GM04504 (cell line): ENCODE measurements at places on chromosomes 7 and 10.

DNA sequence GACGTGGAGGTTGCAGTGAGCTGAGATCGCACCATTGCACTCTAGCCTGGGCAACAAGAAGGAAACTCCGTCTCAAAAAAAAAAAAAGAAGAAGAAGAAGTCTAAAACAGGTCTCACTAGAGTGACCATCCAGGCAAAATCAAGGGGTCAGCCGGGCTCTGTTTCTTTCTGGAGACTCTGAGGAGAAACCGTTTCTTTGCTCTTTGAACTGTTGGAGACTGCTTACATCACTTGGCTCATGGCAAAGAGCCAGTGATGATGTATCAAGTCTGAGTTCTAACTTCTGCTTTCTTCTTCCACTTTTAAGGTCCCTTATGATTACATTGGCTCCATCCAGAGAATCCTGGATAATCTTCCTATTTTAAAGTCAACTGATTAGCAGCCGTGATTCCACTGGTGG is 306.8 kb downstream of the WDR11 start:
- no peak for DNase-seq

DNA sequence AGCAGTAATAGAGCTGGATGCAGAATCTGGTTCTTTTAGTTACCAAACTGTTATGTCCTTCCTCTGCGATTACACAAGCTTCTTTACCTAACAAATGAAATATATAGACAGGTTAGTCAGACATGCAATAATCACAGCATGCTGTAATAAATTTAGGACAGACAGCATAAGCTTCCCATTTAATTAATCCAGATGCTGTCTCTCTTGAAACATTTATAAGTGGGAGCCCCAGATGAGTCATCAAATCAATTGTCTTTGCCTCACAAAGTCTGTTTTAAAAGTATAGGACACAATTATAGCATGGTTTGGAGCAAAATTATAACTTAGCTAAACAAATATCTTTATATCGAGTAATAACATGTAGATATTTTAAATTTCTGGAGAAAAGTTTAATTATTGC is 1.6 kb downstream of the CDNF start:
- DNase-seq: no peak

GRCh38 chr10:50417486-50417885 is 166.2 kb upstream of the ASAH2 start:
- no peak for DNase-seq

- no peak for DNase-seq
These were observed 71.8 kb downstream of the SGCE start for GRCh38 chr7:94584113-94584512.

- peak; percentile 24 for DNase-seq
These were observed 45.4 kb upstream of the MBL2 start for GRCh38 chr10:52818019-52818418.

DNA sequence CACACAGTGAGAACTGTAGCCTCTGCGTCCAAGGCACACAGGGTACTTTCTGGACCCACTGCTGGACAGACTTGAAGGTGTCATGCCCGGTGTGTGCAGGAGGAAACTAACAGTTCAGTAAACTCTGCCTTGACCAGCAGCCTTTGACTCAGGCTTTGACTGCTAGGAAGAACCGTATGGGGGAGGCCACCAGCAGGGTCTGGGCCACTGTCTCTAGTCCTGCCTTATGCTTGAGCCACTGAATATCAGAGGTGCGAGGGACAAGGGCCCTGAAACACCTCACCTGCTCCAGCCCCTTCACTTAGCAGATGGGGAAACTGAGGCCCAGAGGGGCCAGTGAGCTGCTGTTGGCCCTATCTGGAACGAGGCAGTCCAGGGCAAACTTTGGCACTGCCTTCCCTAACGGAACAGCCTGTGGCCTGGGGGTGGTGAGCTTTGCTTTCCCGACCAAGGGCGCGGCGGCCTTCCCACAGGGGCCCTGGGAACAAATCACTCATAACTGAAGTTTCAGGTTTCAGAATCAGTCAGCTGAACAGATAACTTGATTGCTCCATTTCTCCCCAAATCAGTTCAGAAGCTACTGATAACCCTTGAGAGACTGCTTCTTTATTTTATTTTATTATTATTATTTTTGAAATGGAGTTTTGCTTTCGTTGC is 130.0 kb downstream of the FAM53B start:
- DNase-seq: no peak

GRCh38 chr10:123402656-123403055 is 248.5 kb downstream of the BUB3 start:
- DNase-seq: no peak

- DNase-seq: peak; percentile 58
These were observed 7.7 kb upstream of the OPN1SW start for GRCh38 chr7:128783143-128783861.

GRCh38 chr10:22229802-22230157 is 12.0 kb upstream of the EBLN1 start:
- DNase-seq: no peak
